ENCODE measurements at places on chromosomes 5 and 9.

DNA sequence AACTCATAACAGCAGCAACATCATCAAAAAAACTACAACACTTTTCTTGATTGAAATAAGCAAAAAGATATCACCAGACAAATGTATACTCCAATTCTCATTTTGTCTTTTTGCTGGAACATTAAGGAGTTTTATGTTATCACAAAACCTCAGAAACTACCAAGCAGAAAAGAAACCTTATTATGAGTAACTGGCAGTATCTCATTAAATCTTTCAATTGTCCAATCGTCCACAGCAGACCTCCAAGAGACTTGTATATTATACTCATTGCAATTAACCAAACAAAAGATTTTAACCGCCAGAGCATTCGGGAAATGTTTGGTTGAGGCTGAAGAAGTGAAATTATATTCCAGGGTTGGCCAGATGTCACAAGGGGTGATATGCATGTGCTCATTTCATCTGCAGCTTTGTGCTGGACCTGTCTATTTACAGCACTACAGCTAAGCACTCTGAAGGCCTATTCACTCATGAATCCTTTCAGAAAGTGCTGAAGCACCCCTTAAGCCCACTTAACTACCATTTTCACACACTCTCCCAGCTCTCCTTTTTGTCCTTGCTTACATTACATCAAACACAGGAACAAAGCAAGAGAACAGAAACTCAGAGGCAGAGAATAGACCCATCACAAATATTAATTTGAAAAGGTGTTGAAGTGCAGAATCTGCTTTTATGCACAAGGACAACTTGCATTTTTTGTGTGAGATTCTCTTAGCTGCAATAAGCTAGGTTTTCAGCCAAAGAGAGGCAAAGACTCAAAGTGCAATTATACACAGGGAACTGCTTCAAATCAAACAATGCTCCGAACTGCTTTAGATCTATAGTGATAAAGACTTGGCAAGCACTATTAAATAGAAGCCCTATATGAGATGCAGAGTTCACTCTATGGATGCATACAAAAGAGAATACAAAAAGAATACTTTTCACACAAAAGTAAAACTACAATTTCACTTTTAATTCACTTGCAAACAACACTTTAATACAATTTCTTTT lies 150.4 kb upstream of the POU5F2 start:
- no peak for DNase-seq

DNA sequence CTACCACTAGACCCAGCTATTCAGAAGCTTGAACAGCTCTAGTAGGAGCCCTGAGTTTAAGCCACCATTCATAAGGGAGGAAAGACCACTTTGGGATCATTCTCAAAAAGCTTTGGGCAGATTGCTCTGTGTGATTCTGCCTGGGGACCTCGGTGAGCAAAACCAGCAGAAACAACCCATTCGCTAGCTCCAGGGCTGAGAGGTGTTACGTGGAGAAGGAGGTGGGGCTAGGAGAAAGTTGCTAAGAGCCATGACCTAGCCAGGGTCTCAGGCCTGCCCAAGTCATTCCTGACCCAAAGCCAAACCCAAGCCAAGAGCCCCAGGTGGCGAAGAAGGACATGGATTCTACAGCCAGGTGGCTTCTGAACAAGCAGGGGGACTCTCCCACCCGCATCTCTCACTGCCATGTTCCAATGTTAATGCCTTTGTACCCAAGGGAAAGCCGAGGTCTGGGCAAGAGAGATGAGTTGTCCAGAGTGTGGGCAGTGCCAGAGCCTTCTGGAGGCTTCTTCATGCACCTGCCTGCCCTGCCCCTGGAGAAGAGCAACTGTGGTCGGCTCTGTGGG lies 4.0 kb upstream of the BARHL1 start:
- DNase-seq = no peak

DNA sequence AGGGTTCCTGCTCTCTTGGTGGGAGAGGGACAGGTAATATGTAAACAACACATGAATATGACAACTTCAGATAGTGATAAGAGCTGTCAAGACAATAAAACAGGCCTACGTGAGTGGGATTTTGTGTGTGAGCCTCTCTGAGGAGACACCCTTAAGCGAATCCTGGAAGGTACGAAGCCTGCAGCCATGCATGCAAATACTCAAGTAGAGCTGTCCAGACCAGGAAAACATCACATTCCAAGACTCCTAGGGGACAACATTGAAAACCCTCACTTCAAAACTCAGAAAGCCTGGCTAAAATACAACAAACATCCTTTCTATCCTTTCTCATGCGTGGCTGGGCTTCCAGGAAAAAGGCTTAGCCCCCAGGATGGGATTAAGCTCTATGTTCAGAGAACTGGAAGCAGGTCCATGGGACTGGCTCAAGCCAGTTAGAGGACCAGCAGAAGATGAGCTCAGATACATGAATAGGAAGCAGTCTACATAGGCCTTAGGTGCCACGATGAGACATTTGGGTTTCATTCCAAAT lies 124.8 kb upstream of the IQGAP2 start:
- no peak for DNase-seq

- no peak for DNase-seq
Observed at GRCh38 chr5:154740957-154741356, 14.2 kb upstream of the LARP1 start.

DNA sequence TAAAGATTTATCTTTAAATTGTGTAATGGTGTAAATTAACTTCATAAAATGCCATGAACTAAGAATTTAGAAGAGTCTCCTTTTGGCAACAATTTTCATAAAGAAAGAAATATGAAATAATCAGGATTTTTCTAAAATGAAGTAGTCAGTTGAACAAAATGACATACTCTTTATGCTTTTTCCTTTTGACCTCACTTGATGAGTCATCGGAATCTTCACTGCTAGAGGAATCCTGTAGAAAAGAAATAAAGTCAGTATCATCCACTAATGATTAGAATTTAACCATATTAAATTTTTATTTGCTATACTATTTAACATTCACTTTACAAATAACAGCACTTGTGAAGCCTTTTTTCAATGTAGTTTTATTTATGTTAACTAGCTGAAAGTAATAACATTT lies 26.1 kb downstream of the CHD1 start:
- no peak for DNase-seq
